ENCODE measurements at places on chromosomes 1 and 21.

DNA sequence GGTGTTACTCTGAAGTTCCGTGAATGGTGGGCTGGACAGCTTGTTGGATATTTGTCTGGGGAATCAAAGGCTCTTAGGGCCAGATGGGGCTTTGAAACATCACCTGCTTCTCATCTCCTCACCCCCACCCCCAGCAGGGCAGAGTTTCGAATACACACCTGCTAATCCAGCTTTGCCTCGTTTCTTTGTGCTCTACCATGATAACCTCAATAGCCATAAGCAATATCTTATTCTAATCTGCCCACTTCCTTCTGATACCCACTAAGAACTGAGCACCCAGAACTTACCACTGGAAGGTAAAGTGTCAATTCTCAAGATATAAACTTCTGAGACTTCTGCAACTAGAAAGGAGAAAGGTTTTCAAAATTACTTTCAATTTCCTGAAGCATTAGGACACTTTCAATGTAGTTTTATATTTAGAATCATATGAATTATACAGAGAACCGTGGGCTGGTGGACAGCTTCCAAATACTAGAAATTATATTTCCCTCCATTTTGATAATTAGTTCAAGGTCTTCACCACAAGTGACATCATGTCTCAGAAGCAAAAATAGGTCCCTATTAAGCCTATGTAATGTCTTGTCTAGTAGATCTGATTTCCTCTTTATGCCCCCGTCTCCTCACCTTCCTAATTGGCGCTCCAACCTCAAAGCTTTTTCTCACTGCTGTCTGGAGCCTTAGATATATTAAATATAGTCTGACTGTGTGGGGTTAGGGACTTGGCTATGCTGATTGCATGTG lies 64.4 kb upstream of the NEK2 start:
- no peak for DNase-seq

DNA sequence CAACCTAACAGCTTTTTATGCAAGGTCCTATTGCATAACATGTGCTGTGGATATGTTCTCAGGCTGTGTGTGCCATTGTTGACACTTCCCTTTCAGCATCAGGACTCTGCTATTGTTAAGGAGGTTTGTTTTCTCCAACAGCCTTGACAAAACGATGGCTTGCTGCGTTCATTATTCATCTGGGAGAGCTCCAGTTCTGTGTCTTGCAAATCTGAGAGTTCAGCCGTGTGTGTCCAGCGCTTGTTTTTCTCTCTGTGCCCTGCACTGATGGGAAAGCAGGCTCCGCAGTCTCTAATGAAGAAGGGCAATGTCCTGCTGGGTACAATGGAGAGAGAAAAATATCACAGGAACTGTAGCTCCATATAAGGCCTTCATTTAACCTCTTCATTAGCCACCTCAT lies 63.7 kb downstream of the CLDN17 start:
- no peak for DNase-seq

DNA sequence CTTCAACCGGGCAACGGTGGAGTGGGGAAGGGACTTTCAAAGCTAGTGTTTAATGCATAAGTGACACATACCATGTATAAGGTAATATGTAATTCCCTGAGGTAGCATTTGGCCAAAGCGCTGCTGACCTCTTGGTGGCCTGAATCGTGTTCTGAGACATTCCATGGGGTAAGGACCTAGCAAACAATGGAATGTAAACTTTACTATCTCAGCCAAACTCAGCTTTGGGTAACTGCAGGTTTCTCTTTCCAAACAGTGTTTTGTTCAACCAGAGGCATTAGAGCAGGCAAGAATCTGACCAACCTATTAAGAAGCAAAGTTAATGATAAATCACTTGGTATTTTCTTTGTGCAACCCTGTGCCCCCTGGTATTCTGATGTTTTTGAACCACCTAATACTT lies 22.0 kb downstream of the TGFB2 start:
- no peak for DNase-seq

DNA sequence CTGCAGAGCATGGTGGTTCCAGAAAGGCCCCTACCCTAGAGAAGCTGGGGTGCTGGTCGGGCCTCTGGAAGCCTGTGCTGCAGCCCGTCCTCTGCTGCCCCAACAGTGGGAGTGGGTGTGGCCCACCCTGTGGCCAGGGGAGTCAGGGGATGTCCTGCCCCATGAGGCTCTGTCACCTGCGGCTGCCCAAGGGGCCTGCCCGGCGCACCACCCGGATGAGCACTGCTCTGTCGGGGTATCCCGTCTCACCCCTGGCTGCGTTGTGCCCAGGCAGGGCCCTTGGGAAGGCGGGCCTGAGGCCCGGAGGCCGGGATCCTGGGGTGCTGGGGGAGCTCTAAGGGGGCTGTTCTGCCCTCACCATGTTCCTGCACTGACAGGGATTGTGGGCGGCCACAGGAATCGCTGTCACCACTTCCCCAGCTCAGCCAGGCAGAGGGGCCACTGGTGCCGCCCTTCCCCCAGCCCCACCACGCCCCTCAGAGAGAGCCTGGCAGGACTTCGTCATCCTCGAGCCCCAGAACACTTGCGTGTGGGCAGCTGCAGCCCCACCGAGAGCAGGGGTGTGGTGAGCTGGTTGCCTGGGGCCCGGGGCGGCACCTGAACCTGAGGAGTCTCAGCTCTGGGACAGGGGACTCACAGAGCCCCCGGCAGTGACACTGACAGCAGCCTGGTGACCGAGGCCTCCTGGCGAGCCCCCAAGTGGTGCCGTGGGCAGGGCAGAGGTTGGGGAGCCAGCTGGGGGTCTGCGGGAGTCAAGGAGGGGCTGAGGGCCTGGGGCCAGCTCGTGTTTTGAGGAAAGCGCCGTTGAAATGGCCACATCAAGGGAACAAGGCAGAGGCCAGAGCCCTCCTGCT lies 20.2 kb downstream of the PANK4 start:
- no peak for DNase-seq

GRCh38 chr1:109628540-109629321 lies 9.1 kb downstream of the AMPD2 start:
- no peak for DNase-seq

- DNase-seq, result no peak
Measured at GRCh38 chr1:110309767-110310166, 29.4 kb upstream of the RBM15 start.

GRCh38 chr1:198793714-198794113 lies 154.9 kb downstream of the PTPRC start:
- DNase-seq, result no peak

DNA sequence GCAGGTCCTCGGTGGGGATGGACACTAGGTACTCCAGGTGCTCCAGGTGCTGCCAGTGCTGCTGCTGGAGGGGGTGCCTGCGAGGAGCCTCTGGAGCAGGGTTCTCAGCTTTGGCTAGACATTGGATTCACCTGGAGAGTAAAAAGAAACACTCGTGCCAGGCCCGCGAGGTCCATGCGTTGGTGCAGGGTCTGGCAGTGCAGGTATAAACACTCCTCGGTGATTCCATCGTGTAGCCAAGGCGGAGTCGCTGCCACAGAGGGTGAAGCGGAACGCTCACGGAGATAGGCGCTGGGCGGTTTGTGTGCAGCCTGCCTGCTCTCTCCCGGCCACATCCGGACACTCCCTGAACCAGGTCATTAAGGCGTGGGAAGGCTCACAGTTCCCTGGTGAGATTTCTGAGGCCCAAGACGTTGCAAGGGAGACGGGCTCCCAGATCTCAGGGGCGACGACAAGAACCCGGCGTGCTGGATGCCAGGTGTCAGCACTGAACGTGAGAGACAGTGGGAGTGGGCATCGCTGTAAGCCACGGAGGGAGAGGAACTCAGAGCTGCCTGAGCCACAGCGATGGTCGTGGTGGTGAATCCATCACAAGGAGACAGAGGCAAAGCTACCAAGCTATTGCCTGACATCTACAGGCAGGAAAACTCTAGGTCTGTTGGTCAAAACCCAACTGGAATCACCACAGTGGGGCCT lies 17.2 kb upstream of the SUMO3 start:
- no peak for DNase-seq

DNA sequence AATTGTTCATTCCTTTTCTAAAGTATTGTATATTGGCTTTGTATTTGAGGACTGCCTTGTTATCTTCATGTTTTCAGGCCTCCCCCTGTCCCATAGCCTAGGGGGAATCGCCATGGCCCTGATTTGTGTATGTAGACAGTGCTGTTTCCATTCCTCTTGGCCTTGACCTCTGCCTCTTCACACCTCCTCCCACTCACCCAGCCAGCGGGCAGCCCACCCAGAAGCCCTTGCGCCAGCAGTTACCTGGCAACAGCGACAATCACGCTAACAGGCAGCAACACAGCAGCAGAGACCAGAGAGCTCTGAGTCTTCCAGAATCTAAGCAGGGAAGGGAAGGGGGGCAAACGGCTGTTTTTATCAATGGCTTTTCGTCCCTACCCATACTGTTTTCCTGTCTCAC lies 50.0 kb upstream of the NPL start:
- DNase-seq, result no peak

- no peak for DNase-seq
Measured at GRCh38 chr1:11158720-11159321, 30.3 kb upstream of the ANGPTL7 start.

- DNase-seq, result no peak
Measured at GRCh38 chr1:114319418-114319817, 165.7 kb upstream of the SYT6 start.

- no peak for DNase-seq
Measured at GRCh38 chr21:39180429-39181019, 2.7 kb downstream of the PSMG1 start.

DNA sequence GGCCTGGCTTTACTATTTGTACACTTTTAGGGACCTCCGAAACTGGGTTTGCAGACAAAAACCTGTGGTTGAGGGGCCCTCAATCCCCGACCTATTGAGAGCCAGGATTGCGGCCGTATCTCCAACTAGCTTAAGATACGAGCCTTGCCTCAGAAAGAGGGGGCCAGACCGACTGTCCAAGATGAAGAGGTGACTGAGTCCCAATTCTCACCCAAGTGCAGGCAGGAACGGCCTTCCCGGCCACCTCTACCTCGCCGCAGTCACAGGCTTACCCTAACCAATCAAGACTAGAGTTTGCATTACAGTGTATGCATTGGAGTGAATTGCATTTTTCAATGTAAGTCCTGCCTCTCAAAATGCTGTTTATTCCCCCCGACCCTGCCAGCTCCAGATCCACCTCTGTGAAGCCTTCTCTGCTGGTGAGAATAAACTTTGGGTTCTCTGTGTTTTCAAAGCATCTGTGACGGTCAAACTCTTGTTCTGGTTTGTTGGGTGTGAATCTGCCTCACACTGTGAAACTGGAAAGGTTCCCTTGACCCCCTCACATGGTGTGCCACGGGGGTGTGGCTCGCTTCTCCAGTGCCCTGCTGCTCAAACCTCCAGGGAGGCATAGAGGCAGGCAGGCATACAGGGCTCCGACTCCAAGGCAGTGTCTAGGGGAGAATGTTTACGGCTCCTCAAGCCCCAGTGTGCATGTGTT lies 62.2 kb upstream of the WLS start:
- DNase-seq, result no peak

Data from activated CD4-positive, alpha-beta T cell treated with anti-CD3 and anti-CD28 coated beads for 24 hours (primary cell).